Heart left ventricle (tissue), 16 donors: ENCODE measurements at places on chromosomes 16 and 17. TPM values are rescaled to one million over a fixed set of nuclear protein-coding genes. Genes with fewer than 3 reads are reported as not detected.

The VAT1L gene
- total RNA-seq: 6.9 TPM

The GRIN2A gene
- 2.6 TPM for total RNA-seq

GRCh38 chr16:86363057-86363490 lies 147.3 kb upstream of the FOXF1 start:
- H3K4me3 ChIP-seq: no peak overlapping the region
- H3K36me3 ChIP-seq: no peaks in the 10 kb centered on the region
- H3K4me1 ChIP-seq: no peaks in the 10 kb centered on the region

- H3K4me1 ChIP-seq: peaks cover 94% of the 10 kb centered on the region
- peak overlapping the region; percentile 70 for H3K27ac ChIP-seq
- no peak overlapping the region for H3K4me3 ChIP-seq
- H3K36me3 ChIP-seq: no peaks in the 10 kb centered on the region
- H3K27me3 ChIP-seq: no peaks in the 10 kb centered on the region
- DNase-seq: no peak
These were observed 331.9 kb downstream of the SEC14L1 start for GRCh38 chr17:77472468-77473310.

DNA sequence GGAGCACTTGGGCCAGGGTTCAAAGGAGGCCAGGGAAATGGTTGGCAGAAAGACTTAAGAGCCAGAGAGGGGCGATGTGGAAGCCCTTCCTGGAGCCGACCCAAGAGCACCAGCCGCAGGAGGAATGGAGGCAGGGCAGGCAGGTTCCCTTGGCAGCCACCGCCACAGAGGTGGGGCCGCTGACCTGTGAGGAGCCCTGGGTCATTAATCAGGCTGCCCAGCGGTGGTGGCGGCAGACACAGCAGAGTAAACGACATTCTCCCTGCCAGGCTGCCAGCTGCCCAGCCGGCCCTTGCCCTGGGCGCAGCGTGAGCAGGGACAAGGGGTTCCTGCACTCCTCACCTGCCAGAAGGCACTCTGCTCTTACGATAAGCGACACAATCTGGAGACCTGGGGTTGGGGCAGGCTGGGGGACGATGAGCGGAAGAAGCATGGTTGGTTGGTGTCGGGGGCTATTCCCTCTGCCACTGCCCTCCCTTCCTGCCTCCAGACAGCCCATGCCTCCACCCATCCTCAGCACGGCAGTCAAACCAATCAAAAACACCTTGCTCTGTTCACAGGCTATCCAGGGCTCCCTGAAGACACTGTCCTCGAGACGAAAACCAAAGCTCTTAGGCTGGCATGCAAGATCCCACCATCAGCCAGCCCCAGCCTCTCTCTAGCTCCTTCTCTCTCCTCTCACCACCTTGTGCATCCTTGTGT lies 40.9 kb downstream of the PLXDC1 start:
- DNase-seq: no peak
- no peaks in the 10 kb centered on the region for H3K36me3 ChIP-seq
- no peak overlapping the region for H3K27ac ChIP-seq
- no peaks in the 10 kb centered on the region for H3K27me3 ChIP-seq
- H3K4me1 ChIP-seq: no peaks in the 10 kb centered on the region

The HSPB9 gene
- not detected for total RNA-seq

GRCh38 chr17:8288336-8289102 lies at the start of gene RANGRF:
Gene RANGRF, plus strand, starts transcription at chr17:8288670. Its CDS starts 119 bp downstream, at chr17:8288789.
- peak within 1 kb of the TSS; percentile 94 for H3K27ac ChIP-seq
- H3K36me3 ChIP-seq: no peaks in the 10 kb centered on the region
- H3K4me1 ChIP-seq: peaks cover 3% of the 10 kb centered on the region
- peak within 1 kb of the TSS; percentile 98 for H3K4me3 ChIP-seq
- peak; percentile 92 for DNase-seq

DNA sequence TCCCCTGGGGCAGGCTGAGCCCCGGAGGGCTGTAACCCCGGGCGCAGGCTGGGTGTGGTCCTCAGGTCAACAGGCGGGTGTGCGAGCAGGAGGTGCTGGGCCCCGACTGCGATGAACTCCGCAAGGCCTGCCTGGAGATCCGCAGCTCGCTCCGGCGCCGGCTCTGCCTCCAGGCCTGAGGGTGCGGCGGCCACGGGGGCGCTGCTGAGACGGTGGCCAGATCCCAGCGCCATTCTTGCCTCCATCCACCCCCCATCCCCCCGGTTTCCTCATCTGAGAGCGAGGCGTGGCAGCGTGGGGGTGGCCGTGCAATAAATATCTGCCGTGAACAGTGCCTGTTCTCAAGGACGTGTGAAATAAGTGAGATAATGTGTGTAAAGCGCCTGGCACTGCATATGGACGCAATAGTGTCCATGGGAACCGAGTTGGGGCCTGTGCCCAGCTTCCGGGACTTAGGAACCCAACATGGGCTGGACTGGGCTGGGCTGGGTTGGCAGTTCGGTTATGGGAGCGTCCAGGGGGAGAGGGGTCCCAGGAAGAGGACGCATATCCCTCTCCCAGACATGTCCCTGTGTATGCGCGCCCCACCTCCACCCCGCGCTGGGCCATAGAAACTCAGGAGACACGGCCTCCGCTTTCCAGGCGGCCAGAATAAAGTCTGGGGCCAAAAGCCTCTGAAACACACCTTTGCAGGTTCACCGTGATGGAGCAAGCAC lies 15.0 kb downstream of the ZNF213 start:
- H3K4me3 ChIP-seq: peak overlapping the region; percentile 24
- DNase-seq: peak; percentile 75
- no peaks in the 10 kb centered on the region for H3K36me3 ChIP-seq
- H3K27ac ChIP-seq: peak overlapping the region; percentile 84
- H3K4me1 ChIP-seq: peaks cover 36% of the 10 kb centered on the region
- no peaks in the 10 kb centered on the region for H3K27me3 ChIP-seq

The TMC7 gene
- total RNA-seq: 2.3 TPM

DNA sequence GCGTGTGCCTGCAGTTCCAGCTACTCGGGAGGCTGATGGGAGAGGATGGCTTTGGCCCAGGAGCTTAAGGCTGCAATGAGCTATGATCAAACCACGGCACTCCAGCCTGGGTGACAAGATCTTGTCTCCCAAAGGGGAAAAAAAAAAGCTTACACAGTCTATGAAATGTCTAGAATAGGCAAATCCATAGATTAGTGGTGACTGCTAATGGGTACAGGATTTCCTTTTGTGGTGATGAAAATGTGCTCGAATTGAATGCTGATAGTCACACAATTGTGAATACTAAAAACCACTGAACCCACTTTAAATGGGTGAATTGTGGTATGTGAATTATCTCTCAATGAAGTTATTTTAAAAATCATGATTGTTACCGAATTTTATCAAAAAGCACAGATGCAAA lies 14.9 kb downstream of the USP7 start:
- no peak overlapping the region for H3K4me3 ChIP-seq
- H3K27me3 ChIP-seq: no peaks in the 10 kb centered on the region
- H3K4me1 ChIP-seq: peaks cover 43% of the 10 kb centered on the region
- no peak for DNase-seq

The WFIKKN1 gene
- total RNA-seq: 0.25 TPM

The RANGRF gene
- 25.8 TPM for total RNA-seq

- peak overlapping the region; percentile 18 for H3K27ac ChIP-seq
- peaks cover 60% of the 10 kb centered on the region for H3K4me1 ChIP-seq
- H3K4me3 ChIP-seq: no peak overlapping the region
- no peak for DNase-seq
- no peaks in the 10 kb centered on the region for H3K27me3 ChIP-seq
- H3K36me3 ChIP-seq: no peaks in the 10 kb centered on the region
These were observed 3.6 kb downstream of the PIEZO1 start for GRCh38 chr16:88781140-88782077.

- H3K4me1 ChIP-seq: peaks cover 14% of the 10 kb centered on the region
- H3K27ac ChIP-seq: no peak overlapping the region
- DNase-seq: peak; percentile 84
- peaks cover 25% of the 10 kb centered on the region for H3K36me3 ChIP-seq
These were observed 72.6 kb downstream of the CLEC16A start for GRCh38 chr16:11016993-11017392.

The CSH2 gene
- total RNA-seq: not detected

- no peak overlapping the region for H3K27ac ChIP-seq
- H3K27me3 ChIP-seq: no peaks in the 10 kb centered on the region
- H3K36me3 ChIP-seq: peaks cover 71% of the 10 kb centered on the region
- H3K4me3 ChIP-seq: no peak overlapping the region
- DNase-seq: no peak
These were observed 30.5 kb downstream of the TXNDC11 start for GRCh38 chr16:11712122-11712521.

The RAP1GAP2 gene
- total RNA-seq: 39.8 TPM
